ENCODE measurements at places on chromosomes 13 and 19.

GRCh38 chr19:5542665-5543064 is 25.1 kb downstream of the TINCR start:
- DNase-seq, result no peak

GRCh38 chr13:40384976-40385857 is 281.2 kb downstream of the FOXO1 start:
- DNase-seq, result no peak

DNA sequence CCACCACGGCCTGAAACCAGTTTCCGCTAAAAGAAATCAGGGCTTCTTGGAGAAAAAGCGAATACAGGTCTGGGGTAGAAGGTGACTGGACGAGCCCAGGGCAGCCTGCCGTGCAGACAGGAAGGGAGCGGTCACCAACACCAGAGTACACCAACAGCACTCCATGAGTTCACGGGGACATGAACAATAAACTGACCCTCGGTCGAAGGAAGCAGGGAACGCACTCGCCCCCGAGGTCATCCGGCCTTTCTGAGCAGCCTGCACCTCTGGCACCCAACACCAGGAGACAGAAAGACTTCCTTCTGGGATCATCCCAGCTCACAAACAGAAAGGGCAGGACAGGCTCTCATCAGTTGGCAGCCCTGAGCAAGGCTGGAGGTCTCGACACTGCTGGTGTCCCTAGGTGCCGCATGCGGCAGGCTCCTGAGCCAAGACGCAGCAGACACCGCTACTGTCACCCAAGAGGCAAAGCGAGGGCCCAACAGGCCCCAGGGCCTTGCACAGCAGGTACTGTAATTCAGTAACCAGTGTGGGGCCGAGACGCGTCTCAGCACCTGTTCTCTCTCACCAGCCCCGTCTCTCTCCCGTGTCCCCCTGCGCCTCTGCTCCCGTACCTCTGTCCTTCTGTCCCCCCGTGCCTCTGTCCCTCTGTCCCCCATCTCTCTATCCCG is 18.0 kb downstream of the DCUN1D2 start:
- no peak for DNase-seq

DNA sequence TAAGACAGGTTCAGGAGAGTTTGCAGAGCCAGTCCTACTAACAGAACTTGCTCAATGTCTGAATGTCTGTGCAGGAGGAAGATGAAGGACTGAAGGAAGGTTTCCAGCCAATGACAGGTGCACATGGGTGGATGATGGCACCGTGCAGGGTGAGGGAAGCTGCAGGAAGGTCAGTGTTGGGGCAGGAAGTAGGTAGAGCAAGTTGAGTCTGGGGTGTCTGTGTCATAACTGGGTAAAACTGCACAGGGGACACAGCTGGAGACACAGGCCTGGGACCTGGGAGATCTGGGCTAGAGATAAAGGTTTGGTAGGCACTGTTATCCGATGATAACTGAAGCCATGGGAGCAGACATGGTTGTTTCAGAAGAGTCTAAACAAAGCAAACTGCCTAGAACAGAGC is 116.9 kb downstream of the USP12 start:
- no peak for DNase-seq

GRCh38 chr19:43983544-43983911 is 460 bp upstream of the ZNF155 start:
- no peak for DNase-seq

GRCh38 chr13:99231721-99232120 is 26.5 kb downstream of the GPR18 start:
- DNase-seq, result no peak

DNA sequence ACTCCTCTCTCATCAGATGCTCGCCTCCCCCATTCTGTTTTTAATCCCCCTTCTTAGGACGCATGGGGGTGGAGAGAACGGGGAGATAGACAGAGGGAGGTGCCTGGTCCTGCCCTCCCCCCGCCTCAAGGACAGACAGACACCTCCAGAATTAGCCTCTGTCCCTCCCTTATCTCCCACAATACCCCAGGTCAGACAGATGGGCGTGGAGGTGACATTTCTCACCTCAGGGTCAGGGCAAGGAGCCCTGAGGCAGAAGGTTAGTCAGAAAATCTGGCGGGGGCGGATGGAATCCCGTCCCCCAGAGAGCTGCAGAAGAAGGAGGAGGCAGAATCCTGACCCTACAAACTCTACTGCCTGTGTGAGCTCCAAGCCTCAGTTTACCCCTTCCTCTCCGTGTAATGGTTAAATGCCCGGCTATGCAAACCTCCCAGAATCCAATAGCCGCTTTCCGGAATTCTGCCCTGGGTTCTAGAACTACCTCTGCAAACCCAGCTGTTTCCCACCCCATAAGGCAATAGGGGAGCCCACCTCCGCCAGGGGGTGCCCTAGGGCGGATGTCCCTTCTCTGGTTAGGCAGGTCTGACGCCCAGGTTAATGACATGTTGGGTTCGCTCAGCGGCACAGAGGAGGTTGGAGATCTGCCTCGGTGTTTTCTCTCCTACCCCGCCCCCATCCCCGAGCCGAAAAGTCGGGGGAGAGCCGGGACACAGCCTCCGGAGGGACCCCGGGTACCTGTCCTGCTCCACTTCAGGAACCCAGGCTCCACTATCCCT is 900 bp downstream of the PPP1R13L start:
- peak; percentile 41 for DNase-seq

DNA sequence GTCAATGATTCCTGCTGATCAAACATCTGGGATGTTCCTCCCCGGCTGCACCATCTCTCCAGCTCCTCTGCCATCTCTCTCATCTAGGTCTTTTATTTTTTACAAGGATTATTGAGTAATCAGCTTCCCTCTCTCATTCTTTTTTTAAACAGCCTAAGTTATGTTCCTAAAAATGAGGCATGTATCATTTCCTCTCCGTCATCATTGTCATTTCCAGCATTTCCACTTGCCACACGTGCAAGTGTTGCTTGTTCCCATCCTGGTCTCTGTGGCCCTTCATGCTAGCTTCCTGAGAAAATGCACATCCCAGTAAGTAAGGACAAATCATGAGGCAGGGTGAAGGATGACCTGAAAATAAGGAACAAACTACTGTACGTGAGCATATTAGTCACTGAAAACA is 102.7 kb upstream of the POSTN start:
- no peak for DNase-seq
